NCI-H2029 treated with DMSO at 0.1 percent for 48 hours (cell line): ENCODE measurements at places on chromosomes 2 and 18.

DNA sequence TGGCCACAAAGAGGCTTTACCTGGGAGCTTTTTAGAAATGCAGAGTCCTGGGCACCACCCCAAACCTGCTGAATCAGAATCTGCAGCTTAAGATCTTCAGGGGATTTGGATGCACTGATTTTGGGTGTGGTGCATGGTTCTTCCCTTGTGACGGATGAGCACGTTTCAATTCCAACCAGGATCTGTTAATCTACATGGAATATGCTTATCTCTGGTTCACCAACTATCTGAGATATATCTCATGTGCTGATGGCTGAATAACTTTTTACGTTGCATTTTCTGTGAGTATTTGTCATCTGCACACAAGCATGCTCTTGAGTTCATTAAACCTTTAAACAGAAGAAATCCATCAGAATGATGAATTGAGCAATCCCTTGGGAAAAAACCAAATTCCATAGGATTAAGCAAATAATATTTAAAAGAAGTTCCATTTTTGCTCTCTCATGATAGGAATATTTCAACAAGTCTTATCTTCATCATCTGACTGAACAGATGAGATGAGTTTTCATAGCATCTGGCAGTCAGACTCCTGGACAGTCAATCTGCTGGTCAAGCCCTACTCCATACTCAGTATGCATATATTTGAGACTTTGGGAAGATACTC, 120.6 kb downstream of the PLB1 start:
- no peak for DNase-seq

- DNase-seq = no peak
These were observed 130.4 kb upstream of the ZFP36L2 start for GRCh38 chr2:43356774-43357173.

DNA sequence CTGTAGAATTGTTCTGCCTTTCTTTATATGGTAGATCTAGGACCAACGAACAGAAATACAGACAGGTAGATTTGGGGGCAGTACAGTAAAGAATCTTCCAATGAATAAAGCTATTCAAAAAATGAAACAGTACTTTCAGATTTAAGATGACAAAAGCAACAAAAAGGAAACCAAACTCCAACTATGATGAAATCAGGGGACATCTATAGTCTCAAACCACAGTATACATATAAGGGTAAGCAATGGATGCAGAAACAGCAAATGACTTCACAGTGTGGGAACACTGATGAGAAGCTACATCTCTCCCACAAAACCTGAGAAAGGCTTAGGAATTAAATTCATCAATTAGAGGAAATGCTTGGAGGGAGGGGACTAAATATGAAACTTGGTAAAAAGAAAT, 202.5 kb downstream of the CTNNA2 start:
- no peak for DNase-seq

DNA sequence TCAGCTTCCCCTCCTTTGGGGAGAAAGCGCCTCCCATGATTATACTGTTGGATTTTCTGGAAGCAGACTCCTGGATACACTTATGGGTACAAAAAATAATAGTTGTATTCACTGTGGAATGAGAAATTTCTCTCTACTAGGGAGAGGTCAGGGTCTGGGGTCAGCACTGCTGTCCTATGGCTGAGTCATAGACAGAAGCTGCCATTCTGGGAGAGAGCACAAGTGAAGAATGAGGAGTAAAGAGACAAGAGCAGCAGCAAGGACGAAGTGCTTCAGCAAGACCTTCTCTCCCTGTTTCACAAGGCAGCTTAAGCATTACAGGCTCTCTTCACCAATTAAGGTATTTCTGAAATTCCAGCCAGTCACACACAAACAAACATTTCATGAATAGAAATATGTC, 10.1 kb upstream of the UNC80 start:
- DNase-seq = no peak

DNA sequence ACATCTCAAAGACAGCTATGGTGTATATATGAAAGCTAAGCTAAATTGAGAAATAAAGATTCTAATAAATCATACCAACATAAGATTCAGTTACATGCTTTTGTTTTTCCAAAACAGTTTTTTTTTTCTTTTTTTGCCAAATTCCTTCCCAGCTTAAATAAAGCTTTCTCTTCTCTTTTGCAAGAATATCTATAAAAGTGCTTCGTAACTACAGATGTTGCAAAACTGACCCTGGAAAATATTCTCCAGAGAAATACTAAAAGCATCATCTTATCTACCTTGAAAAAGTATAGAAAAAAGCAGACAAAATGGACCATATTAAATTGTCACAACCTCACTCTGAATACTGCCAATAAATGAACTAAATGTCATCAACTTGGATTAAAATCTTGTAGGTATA, 38.7 kb downstream of the FANCL start:
- no peak for DNase-seq

GRCh38 chr2:174764280-174765255, at the start of gene CHRNA1:
CHRNA1 (minus strand) TSS chr2:174764472; CDS start chr2:174764394, 78 bp downstream.
- peak; percentile 26 for DNase-seq

DNA sequence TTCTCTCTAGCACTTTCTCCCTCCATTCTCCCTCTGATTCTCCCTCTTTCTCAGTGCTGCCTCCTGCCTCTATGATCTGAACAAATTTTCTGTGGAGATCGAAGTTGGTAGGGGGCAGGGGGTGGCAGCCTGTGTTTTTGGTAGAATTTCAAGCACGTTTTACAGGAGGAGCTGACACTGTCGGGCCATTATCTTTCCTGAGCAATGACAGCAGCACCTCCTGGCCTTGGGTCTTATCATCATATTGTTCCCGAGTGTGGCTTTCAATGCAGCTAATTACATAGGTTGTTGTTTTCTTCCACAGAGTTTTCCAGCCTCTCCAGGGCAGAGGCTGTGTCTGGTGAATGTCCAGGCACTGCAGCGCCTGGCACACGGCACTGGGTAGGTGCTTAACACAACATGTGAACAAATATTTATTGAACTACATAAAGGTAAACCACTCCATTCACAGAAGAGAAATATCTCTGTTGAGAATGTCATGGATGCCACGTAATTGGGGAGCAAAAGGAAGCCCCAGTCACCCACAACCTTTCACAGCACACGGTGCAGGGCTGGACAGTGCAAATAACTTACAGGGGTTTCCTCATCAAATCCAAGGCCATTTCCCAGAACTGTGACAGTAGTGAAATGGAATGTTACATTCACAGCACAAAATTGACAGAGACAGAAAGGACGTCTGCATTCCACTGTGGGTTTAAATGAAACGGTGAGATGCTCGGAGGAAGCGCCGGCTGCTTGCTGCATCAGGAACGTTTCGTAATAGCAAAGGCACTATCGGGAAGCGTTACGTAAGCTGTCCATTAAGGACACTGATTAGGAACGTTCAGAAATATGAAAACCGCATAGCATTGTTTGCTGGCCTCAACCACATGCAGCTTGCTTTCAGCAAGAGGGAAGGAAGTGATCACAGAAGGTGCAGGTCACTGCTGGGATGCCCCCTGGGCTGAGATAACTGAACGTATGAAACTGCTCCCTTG, 6.5 kb upstream of the KCNG2 start:
- DNase-seq = no peak

DNA sequence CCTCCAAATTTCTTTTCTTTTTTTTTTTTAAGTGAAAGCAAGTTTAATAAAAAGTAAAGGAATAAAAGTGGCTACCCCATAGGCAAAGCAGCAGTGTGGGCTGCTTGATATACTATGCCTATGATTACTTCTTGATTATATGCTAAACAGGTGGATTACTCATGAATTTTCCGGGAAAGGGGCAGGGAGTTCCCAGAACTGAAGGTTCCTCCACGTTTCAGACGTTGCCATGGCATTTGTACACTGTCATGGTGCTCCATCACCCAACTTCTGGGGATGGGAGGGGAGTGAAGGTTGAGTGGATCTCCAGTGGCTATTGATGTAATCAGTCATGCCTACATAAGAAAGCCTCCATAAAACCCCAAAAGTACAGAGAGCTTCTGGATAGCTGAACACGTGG, 176.2 kb downstream of the CYP26B1 start:
- DNase-seq = no peak

DNA sequence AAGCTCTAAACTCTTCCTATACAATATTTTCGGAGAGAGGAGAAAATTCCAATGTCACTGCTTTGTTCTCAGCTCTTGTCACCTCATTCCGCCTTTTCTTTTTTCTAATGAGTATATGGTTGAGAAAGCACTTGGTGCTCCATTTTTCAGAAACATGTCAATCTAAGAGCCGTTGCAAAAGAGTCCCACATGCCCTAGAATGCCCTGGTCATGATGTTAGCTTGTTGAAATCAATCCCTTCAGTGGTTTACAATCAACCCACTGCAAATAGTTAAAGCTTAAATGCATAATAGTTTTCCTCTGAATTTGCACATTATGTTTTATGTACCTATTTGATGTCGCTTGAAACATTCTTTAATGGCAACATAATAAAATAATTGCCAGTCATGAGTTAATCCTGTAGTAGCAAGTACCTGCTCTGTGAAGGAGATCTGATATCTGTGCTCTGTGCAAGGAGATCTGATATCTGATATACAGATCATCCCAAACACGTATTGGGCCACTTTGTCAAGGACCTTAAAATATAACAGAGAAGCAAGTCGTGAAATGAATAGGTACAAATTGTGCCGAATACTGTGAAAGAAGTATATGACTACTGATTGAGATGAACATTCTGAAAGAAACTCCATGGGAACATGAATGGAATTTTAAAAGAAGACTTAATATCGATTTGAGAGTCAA, 1633.5 kb downstream of the SUCLG1 start:
- DNase-seq = no peak

DNA sequence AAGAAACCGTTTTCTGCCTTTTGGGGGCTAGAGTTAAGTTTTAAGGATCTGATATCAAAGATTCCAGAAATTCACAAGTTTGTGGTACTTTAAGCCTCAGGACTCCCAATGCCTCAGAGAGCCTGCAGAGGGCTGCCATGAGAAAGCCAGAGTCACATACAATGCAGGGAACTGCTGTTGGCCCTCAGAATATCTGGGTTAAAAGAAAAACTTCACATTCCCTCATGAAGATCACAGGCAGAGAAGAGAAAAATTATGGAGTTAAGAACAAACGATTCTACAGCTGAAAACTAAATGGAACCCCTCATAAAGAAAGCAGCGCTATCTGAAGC, 39.5 kb downstream of the HDAC4 start:
- no peak for DNase-seq

DNA sequence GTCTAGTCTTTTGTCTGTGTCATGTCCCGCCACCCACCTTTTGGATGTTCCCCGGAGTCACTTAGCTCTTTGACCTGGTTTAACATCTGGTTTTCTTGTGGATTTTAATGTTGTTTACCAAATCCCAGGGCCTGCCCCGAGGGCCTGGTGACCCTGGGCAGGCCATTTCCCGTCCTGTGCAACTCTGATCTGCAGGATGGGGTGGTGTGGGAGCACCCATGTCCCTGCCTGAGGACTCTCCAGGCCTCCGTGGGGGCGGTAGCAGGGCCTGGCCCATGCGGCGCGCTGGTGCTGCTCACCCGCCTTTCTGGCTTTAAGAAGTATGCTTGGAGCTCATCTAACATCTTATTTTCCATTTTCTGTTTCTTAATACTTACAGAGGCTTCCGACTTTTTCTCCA, 10.7 kb downstream of the RAMP1 start:
- no peak for DNase-seq

GRCh38 chr2:2108756-2109155, 222.3 kb downstream of the MYT1L start:
- DNase-seq = no peak

GRCh38 chr2:171878481-171878993, 15.5 kb downstream of the SLC25A12 start:
- DNase-seq = peak; percentile 87

- DNase-seq = no peak
These were observed 910.4 kb upstream of the GYPC start for GRCh38 chr2:125745514-125745913.

DNA sequence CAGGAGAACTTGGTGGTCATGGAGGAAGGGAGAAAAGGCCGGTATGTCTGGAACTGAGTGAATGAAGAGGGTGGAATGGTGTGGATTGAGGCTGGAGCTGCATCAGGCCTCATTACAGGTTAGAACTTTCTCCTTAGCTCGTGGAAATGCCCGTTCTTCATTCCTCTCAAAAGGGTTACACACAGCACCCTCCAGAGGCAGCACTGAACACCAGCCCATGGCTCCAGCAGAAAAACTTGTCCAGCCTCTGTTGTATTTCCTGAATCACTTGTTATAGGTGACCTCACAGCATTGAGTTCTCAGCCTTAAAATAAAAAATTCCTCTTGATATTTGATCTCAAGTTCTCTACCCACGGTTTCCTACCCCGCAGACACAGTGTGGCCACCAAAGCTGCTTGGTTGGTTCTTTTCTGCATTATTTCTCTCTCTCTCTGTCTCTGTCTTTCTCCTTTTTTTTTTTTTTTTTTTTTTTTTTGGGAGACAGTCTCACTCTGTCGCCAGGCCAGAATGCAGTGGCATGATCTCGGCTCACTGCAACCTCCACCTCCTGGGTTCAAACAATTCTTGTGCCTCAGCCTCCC, 89.6 kb downstream of the ITGB1BP1 start:
- DNase-seq = no peak

DNA sequence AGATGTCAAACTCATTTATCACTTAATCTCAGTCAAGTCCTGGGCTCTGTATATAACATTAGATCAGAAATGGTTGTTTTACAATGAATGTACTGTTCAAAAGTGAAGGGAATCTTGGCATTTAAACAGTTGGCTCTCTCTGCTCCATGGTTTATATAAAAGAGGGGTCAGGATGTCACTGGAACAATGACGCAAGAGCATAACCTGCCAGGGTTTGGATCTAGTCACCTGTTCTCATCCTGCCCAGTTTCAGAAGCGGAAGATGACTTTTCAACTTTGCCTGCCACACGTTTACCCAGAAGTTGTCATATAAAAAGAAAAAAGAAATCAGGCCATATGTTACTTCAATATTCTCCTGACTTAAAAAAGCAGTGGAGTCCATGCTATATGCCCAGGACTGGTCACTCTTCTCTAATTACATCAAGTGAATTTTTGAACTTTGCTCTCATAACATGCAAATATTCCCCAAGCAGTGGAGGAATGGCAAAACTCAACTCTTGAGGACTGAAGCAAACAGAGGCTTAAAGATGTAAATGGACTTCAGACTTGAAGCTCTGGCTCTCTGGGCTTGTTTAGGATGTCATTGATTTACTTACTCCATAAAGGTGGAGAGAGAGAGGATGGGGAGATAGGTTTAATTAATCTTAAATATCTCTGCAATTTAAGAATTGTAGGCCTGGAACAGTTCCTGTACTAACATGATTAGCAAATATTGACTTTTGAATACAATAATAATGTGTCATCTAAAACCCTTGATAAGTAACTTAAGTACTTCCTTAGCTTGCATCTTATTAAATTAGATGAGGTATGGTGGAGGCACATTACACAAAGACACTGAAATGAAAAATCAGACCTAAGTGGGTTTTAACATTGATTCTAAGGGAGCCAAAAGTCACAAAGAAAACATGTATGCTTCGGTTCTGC, 58.3 kb downstream of the ETAA1 start:
- DNase-seq = no peak

DNA sequence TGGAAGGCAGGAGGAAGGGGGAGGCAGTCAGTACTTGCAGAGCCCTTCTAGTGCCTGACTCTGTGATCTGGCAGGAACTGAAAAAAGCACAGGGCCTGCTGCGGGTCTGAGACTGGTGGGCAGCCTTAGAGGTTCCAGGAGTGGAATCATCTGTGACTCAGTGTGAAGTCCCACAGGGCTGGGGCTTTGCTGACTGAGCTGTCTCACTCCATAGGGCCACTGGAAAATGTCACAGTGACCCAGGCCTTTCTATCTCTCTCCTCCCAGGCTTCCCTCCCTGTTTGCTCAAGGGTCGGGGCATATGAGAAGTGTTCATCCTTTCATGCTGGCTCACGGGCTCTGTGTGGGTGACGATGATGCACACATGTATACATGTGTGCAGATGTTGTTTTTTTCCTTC, 47.1 kb upstream of the ZFP36L2 start:
- no peak for DNase-seq
